ENCODE measurements at places on chromosomes 13 and 19. TPM values are rescaled to one million over a fixed set of nuclear protein-coding genes. Genes with fewer than 3 reads are reported as not detected.

ZNF560 gene
- not detected for total RNA-seq

ZBTB32 gene
- total RNA-seq = not detected

CGB1 gene
- total RNA-seq = not detected

KLK14 gene
- total RNA-seq = not detected

NRTN gene
- 0.85 TPM for total RNA-seq

SLC25A41 gene
- total RNA-seq = not detected

TMEM255B gene
- 4.7 TPM for total RNA-seq

CUL4A gene
- 208 TPM for total RNA-seq

FAAP24 gene
- total RNA-seq = not detected

ACP5 gene
- not detected for total RNA-seq

DAND5 gene
- total RNA-seq = not detected

TRPC4 gene
- total RNA-seq = 8.1 TPM

PODNL1 gene
- total RNA-seq = 12.9 TPM

PALM gene
- total RNA-seq = 107 TPM

Data from ascending aorta (tissue), 2 donors.